Anterior cingulate cortex (tissue), 58 donors: ENCODE measurements at places on chromosomes 7 and 10.

GRCh38 chr10:13969792-13970140 lies 361.0 kb downstream of the FRMD4A start:
- DNase-seq = no peak

DNA sequence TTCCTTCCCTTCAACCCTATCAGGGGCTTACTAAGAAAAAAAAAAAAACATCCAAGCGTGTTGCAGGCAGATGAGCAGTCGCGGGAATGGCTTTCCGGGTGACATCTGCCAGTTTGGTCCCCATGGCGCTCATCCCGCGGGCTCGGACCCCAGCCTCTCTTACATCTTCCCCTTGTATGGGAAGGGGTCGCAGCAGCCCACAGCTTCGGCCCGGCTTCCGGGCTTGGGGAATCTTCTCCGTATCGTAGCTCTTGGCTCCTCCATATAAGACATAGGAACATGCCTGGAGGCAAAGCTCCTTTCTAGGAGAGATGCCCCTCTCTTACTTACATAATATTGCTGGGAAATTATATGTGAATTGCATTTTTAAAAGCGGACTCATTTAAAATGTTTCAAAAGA lies 99.5 kb downstream of the CUX1 start:
- DNase-seq = no peak

GRCh38 chr7:101636822-101637623 lies 7.9 kb upstream of the MYL10 start:
- no peak for DNase-seq

GRCh38 chr10:43202224-43202656 lies 64.0 kb downstream of the CSGALNACT2 start:
- no peak for DNase-seq

DNA sequence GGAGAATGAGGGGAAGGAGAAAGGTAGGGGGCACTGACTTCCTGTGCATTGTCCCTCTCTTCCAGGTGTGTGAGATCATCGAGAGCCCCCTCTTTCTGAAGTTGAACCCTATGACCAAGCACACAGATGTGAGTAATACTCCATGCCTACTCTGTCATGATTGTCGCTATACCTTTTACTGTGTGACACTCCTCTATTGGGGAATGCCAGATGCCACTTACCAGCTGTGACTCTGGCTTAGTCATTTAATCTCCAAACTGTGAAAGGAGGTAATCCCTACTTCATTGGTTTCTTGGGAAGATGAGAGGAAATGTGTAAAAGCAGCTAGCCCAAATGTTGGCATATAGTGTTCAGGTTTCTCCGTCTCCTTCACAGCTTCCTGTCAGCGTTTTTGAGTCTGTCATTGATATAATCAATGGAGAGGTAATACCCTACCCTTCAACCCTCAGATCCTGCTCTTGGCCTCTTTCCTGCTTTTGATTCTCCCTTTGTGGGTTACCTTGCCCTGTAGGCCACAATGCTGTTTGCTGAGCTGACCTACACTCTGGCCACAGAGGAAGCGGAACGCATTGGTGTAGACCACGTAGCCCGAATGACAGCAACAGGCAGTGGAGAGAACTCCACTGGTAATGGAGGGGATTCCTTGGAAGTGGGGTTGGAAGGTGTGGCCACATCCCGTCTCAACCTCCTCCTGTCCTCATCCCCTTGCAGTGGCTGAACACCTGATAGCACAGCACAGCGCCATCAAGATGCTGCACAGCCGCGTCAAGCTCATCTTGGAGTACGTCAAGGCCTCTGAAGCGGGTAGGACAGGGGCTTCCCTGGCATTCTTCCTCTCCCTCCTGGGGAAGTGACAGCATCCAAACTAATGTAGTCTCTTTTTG lies 2.0 kb downstream of the COPS6 start:
- no peak for DNase-seq

DNA sequence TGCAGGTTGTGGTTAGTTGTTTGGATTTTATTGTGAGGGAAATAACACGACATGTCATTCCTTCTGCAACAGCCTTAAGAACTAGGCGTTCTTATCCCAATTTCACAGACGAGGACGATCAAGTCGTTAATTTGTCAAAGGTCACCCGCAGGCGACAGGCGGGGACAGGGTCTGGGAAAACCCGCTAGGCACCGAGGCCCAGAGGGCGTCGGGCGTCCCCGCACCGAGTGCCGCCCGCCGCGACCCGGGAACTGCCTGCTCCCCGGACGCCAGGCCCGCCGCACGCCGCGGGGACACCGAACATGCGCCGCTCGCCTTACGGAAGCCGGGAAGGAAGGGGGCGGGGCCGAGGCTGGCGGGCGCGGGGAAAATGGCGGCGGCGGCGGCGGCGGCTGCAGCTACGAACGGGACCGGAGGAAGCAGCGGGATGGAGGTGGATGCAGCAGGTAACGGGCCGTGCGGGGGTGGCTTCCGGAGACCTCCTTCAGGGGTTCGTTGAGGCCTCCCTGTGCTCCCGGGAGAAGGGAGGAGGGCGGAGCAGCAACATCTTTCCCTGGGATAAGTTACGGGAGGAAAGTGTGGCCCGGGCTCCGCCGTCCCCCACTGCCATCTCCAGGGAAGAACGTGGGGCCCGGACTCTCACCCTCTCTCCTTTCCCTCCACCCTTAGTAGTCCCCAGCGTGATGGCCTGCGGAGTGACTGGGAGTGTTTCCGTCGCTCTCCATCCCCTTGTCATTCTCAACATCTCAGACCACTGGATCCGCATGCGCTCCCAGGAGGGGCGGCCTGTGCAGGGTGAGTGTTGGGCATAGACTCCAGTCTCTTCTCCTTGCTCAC lies at the start of gene COPS6:
Gene COPS6, plus strand, starts transcription at position 349 of the 837 bp plus-strand sequence. Its CDS starts 22 bp downstream, at position 371.
- DNase-seq = peak; percentile 79

GRCh38 chr10:114879093-114879492 lies 57.5 kb downstream of the FHIP2A start:
- no peak for DNase-seq

- DNase-seq = no peak
Measured at GRCh38 chr10:61990761-61991135, 89.2 kb downstream of the ARID5B start.

DNA sequence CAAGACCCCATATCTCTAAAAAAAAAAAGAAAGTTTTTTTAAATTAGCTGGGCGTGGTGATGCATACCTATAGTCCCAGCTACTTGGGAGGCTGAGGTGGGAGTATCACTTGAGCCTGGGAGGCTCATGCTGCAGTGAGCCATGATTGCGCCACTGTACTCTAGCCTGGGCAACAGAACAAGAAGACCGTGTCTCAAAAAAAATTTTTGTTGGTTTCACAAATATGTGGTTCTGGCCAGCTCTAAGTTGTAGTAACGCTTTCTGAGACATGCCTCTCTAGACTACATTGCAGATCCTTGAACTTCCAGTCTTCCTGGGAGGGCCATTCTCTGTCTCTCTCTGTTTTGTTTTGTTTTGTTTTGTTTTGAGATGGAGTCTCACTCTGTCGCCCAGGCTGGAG lies 24.6 kb upstream of the RHBDD2 start:
- no peak for DNase-seq

DNA sequence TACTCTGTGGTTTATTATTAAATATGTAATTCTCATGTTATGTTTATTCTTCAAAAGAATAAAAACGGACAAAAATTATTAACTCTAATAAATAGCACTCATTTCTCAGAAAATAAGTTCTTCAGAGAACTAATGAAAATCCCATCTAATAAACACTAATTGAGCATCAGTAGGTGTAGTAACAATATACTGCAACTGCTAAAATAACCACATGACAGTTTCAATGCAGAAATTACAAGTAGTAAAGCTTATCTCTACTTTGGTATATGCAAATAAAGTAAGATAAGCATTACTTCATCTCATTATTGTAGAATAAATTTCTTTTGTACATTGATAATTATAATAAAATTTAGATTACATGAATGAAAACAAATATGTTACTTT lies 56.4 kb upstream of the DKK1 start:
- DNase-seq = no peak

DNA sequence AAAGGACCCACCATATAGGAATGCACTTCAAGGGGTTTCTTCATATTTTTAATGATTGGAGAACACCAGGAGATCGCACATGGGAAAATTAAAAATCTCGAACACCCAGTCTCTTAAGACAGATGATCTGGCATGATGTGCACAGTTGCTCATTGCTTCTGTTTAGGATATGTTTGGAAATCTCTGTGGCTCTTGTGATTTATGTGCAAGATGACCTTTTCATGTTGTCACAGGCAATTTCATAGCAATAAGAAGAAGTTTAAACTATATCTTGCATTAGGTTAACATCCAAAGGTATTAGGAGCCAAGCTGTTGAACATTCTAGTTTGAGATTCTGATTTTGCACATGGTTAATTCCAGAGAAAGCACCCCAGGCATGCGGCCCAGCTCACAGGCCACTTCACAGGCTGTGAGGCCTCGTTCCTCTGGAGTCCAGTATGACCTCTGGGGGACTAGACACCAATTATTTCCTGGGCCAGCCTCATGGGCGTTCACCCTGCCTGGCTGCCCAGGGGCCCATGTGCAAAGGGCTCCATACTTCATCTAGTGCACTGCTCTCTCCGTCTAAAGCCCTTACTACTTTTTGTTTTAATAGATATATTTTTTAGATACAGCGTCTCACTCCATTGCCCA lies 28.4 kb downstream of the CAMK1D start:
- peak; percentile 16 for DNase-seq

DNA sequence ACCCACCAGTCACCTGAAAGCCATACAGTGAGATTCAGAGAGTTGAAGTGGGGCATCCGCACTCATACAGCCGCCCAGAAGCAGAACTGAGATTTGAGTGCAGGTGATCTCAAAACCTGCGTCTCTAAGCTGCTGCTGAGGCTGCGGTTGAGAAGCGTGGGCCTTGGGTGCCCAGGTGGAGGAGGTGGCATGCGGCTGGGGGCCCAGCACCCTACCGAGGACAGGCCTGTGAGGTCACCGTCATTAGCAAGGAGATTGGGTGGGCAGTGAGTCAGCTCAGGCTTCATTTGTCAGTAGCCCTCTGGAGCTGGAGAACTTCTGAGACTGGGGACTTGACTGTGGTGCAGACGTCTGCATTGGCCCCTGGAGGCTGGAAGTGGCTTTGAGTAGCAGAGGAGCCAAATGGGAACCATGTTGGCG lies 29.8 kb downstream of the ZMIZ1 start:
- DNase-seq = no peak

- DNase-seq = no peak
Measured at GRCh38 chr10:103843854-103844570, 11.4 kb downstream of the SH3PXD2A start.

GRCh38 chr10:16799621-16800020 lies 17.6 kb downstream of the RSU1 start:
- DNase-seq = no peak

GRCh38 chr7:12987238-12987637 lies 299.8 kb downstream of the ARL4A start:
- DNase-seq = no peak

DNA sequence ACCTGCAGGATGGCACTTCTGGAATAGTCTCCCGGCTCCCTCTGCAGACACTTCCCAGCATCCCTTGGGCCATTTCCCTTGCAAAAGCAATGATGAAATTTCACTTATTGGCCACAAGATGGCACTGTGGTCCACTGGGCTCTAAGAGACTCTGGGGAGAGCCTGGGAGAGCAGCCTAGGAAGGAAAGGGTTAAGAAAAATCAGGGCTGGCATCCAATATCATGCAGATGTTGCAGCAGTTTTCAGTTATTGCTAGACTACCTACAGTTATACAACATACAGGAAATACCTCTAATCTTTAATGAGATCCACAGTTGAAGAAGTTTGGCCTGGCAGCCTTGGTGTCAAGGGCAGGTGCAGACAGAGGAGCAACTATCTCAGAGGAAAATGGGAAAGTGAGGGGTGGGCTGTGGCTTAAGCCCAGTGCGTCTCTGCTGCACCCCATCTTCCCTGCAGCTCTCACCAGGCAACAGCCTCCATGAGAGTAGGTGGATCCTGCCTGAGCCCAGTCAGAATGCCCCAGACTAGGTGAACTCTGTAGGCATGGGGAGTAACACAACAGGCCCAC lies 100.2 kb upstream of the PRSS58 start:
- peak; percentile 9 for DNase-seq

DNA sequence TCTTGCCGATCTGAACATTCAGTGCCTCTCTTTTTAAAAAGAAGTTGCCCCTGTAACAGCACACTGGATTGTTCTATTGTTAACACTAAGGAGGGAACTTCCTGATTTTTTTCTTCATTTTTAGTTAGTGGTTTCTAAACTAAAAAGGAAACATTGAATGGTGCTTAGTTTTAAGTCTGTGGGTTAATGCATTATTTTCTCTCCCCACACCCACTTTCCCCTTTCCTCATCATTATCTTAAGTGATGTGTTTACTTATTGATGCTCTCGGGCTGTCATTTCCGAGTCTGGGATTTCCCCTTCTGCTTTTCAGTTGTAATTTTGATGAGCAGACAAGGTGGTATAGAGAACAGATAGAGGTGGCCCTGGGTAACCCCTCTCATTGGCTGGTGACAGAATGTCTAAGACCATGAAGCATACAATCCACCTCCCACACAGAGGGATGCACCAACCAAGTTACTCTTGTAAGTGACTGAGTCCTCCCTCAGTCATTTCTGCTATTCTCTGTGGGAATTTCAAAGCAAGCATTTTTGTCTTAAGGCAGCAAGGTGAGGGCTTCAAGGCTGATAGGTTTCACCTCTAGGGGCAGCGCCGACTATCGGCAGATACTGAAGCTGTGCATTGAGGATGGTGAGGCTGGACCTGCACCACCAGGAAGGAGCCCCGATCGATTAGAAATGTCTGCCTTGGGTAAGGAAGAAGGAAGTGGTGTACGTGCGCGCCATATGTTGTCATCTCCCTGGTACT lies 49.5 kb downstream of the CHN2 start:
- DNase-seq = no peak

- DNase-seq = no peak
Measured at GRCh38 chr10:117968354-117969182, 78.2 kb downstream of the RAB11FIP2 start.

DNA sequence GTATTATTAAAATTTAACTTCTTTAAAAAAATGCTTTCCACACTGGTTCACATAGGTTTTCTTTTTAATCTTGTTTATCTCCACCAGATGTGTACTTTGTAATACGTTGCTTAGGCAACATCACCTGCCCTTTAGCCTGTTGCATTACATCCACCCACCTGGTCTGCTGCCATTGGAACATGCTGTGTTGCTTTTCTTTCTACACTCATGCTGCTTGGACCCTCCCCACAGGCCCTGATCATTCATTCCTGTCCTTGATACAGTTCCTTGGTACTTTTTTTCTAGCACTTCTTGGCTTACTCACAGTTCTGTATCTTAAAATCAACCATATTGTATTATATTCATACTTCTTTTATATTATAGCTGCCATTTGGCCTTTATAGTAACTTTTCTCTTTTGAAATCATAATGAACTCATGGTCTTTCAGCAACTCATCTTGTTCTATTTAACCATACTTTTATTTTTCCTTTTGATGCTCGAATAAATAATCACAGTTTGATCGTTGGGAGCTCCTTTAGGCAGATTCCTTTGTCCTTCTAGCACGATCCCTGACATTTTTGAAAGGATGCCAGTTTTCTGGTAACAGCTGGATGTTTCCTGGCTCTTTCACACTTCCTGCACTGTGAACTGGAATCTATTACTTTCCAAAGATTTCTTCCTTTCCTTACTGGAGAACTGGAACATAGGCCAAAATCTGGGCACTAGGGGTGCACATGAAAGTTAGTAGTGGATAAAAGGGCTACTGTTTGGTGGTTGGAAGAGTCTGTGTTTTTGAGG lies 125.1 kb downstream of the CDK14 start:
- no peak for DNase-seq

GRCh38 chr7:156166692-156167416 lies 354.6 kb upstream of the SHH start:
- DNase-seq = no peak
